ENCODE measurements at places on chromosomes 6 and 20. TPM values are rescaled to one million over a fixed set of nuclear protein-coding genes. Genes with fewer than 3 reads are reported as not detected.

GRCh38 chr20:10367943-10368701, 65.9 kb downstream of the MKKS start:
- no peak for DNase-seq
- no peak overlapping the region for H3K27ac ChIP-seq
- no peaks in the 10 kb centered on the region for H3K36me3 ChIP-seq
- no peak overlapping the region for H3K4me3 ChIP-seq
- no peaks in the 10 kb centered on the region for H3K27me3 ChIP-seq

- no peaks in the 10 kb centered on the region for H3K27me3 ChIP-seq
- no peak for DNase-seq
- H3K4me3 ChIP-seq, result no peak overlapping the region
- no peak overlapping the region for H3K27ac ChIP-seq
- no peaks in the 10 kb centered on the region for H3K4me1 ChIP-seq
- no peaks in the 10 kb centered on the region for H3K36me3 ChIP-seq
Measured at GRCh38 chr6:157629220-157629619, 193.8 kb upstream of the SNX9 start.

GRCh38 chr6:109628158-109629000, 62.6 kb downstream of the AK9 start:
- no peak overlapping the region for H3K27ac ChIP-seq

- DNase-seq, result no peak
- no peak overlapping the region for H3K27ac ChIP-seq
- H3K27me3 ChIP-seq, result no peaks in the 10 kb centered on the region
- no peaks in the 10 kb centered on the region for H3K36me3 ChIP-seq
Measured at GRCh38 chr6:128368213-128368944, 152.0 kb downstream of the PTPRK start.

DNA sequence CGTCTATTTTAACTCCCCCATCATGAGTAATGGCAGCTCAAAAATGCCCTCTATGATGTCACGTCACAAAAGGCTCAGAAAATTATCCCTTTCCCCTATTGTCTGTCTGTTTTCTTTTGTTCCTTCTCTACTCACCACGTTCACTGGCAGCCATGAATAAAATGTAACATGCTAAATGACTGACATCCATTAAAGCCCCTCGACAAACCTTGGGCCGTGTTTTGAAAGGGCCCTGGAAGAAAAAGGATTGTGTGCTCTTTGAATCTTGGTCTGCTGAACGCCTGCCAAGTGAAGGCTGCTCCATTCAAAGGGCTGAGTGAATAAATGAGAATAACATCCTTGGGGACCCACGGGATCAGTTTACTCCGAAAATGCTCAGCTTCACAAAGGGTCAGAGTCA, 118.7 kb downstream of the RPS12 start:
- DNase-seq, result peak; percentile 13
- H3K27me3 ChIP-seq, result peaks cover 31% of the 10 kb centered on the region
- no peaks in the 10 kb centered on the region for H3K36me3 ChIP-seq
- no peaks in the 10 kb centered on the region for H3K4me1 ChIP-seq
- no peak overlapping the region for H3K27ac ChIP-seq

DNA sequence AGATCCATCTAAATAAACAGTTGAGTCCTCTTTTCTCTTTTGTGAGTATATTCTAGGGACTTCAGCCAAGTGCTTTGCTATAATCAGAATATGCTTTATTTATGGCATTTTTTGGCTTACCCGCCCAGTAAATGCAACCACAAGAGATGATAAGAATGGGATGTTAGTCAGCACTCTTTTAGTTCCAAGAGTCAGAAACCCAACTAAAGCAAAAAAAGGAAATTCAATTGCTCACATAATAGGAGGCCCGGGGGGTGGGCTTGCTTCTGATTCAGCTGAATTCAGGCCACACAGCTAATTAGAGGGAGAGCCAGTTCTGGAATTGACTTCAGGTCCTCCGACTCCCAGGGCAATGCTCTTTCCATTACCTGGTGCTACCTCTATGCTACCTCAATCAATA, 250.6 kb downstream of the FARS2 start:
- no peak overlapping the region for H3K4me3 ChIP-seq
- peak; percentile 47 for DNase-seq
- H3K36me3 ChIP-seq, result no peaks in the 10 kb centered on the region
- H3K27me3 ChIP-seq, result no peaks in the 10 kb centered on the region

- no peak for DNase-seq
- H3K4me1 ChIP-seq, result peaks cover 33% of the 10 kb centered on the region
- H3K4me3 ChIP-seq, result no peak overlapping the region
- H3K27ac ChIP-seq, result no peak overlapping the region
Measured at GRCh38 chr6:56372406-56372995, 125.1 kb upstream of the COL21A1 start.

GRCh38 chr6:113856625-113857555, at the start of gene MARCKS:
MARCKS (plus strand) TSS chr6:113857345; CDS start chr6:113857746, 401 bp downstream.
- peaks cover 6% of the 10 kb centered on the region for H3K36me3 ChIP-seq
- DNase-seq, result peak; percentile 95
- no peaks in the 10 kb centered on the region for H3K27me3 ChIP-seq
- peaks cover 11% of the 10 kb centered on the region for H3K4me1 ChIP-seq
- peak within 1 kb of the TSS; percentile 89 for H3K27ac ChIP-seq
- H3K4me3 ChIP-seq, result peak within 1 kb of the TSS; percentile 86

DNA sequence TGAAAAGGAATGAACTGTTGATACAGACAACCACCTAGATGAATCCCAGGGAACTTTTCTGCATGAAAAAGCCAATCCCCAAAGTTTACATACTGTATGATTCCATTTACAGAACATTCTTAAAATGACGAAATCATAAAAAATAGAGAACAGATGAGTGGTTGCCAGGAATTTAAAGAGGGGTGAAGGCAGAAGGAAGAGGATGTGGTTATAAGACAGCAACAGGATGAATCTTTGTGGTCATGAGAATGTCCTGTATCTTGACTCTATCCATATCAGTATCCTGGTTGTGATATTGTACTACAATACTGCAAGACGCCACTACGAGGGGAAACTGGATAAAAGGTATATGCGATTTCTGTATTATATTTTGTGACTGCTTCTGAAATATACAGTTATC, 70.1 kb upstream of the EMILIN3 start:
- no peaks in the 10 kb centered on the region for H3K27me3 ChIP-seq
- H3K36me3 ChIP-seq, result peaks cover 17% of the 10 kb centered on the region
- DNase-seq, result no peak
- H3K4me3 ChIP-seq, result no peak overlapping the region

DNA sequence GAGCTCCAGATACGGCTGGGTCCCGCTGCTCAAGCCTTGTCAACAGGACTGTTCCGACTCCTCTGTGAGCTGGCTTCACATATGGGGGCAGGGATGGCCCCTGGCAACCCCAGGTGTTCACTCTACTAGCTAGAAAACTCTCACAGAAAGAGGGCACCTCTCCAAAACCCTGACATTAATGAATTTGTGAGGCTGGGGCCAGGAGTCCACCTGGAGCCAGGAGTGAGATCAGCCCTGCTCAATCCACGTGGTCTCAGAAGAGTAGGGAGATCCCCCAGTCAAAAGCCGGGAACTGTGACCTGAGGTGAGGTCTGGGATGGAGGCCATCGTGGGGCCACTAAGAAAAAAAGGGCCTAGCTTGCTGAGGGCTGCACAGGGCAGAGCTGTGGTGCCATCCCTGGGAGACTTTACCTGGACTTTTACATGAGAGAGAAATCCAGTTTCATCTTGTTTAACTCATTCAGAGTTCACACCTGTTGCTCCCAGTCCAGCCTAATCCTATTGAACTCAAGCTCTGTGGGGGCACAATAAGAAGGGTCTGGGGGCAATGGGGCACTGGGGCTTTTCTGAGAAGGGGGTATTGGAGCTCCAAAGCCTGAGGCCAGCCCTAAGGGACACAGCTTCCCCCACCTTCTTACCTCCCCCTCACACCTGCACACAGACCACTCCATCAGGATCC, 144.3 kb upstream of the MLN start:
- H3K4me1 ChIP-seq, result no peaks in the 10 kb centered on the region
- no peaks in the 10 kb centered on the region for H3K36me3 ChIP-seq
- no peak for DNase-seq

- peaks cover 4% of the 10 kb centered on the region for H3K4me1 ChIP-seq
- no peaks in the 10 kb centered on the region for H3K36me3 ChIP-seq
- no peak overlapping the region for H3K4me3 ChIP-seq
Measured at GRCh38 chr6:137304020-137304780, 85.0 kb upstream of the IFNGR1 start.

- no peak overlapping the region for H3K4me3 ChIP-seq
- H3K4me1 ChIP-seq, result peaks cover 19% of the 10 kb centered on the region
- no peak overlapping the region for H3K27ac ChIP-seq
- no peaks in the 10 kb centered on the region for H3K27me3 ChIP-seq
Measured at GRCh38 chr20:19775353-19776253, 17.5 kb downstream of the RIN2 start.

DNA sequence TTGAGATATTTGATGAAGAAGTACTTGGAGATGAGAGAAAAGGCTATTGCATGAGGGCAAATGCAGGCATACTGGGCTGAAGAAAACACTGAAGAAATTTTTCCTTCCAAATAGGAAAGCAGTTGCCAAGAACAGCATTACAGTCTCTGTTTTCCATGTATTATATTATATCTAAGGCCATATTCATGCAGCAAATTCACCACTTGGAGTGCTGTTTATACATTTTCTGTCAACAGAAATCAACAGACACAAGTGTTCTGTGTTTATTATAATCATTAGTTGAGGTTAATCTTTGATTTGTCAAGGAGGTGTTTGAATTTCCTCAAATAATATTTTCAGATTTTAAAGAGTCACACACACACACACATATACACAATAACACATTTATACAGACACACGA, 268.8 kb upstream of the PLCB4 start:
- no peaks in the 10 kb centered on the region for H3K4me1 ChIP-seq
- DNase-seq, result no peak
- H3K4me3 ChIP-seq, result no peak overlapping the region
- no peak overlapping the region for H3K27ac ChIP-seq
- H3K27me3 ChIP-seq, result no peaks in the 10 kb centered on the region

DNA sequence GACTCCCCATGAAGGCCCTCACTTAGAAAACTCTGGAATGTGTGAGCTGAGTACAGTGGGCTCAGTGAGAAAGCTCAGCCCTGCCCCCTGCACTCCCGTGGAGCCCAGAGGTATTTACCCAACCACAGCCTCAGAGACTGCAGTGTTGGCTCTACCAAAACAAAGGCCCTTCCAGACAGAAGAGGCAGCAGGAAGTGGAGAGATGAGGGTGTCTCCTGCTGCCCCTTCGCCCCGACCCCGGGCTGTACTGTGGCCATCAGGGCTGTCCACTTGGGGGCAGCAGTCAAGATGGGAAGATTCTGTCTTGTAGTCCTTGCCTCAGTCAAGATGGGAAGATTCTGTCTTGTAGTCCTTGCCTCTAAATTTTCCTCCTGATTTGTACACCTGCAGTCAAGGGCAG, 341.3 kb downstream of the TAF4 start:
- DNase-seq, result no peak
- no peak overlapping the region for H3K27ac ChIP-seq
- H3K4me1 ChIP-seq, result no peaks in the 10 kb centered on the region
- H3K4me3 ChIP-seq, result no peak overlapping the region

DNA sequence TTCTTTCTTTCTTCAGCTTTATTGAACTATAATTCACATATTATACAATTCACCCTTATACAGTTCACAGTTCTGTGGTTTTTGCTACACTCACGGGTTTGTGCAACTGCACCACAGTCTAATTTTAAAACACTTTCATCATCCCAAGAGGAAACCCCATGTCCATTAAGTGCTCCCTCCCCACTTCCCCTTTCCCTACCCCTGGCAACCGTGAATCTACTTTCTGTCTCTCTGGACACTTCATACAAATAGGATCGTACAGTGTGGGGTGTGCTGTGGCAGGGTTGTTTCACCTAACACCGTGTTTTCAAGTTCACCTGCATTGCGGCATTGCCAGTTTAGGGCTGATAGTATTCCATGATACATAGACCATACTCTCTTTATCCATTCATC, 118.8 kb downstream of the PHACTR3 start:
- H3K4me1 ChIP-seq, result no peaks in the 10 kb centered on the region
- no peak overlapping the region for H3K4me3 ChIP-seq
- H3K27me3 ChIP-seq, result no peaks in the 10 kb centered on the region
- no peak for DNase-seq
- H3K36me3 ChIP-seq, result no peaks in the 10 kb centered on the region

DNA sequence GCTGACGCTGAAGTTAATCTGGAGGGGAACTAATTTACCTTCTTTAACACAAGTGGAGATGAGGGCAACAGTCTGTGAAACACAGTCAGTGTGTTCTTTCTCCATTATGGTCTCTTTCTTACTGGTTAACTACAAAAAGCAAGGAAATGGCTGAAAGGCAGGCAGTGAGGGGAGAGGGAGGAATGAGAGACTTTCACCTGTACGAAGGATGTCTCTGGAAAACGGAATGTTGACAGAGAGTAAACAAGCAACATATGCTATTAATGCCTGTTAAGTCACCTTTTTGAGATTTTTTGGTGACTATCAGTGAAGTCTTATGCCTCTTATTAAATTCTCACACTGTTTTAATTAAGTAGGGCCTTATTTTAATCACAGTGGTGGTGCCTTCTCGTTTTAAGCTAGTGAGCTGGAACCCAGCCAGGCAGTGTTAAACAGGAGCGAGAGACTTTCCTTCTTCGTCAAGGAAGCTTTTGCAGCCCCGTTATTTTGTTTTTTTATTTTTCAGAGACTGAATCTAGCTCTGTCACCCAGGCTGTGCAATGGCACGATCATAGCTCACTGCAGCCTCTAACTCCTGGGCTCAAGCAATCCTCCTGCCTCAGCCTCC, 165.6 kb downstream of the ATXN1 start:
- no peak overlapping the region for H3K27ac ChIP-seq
- no peaks in the 10 kb centered on the region for H3K4me1 ChIP-seq

DLK2 gene
- 0.37 TPM for total RNA-seq

SNAP25 gene
- 5.8 TPM for total RNA-seq

SOX18 gene
- total RNA-seq, result 0.70 TPM

CD109 gene
- total RNA-seq, result 8.8 TPM

CLDN20 gene
- total RNA-seq, result not detected

SEC63 gene
- total RNA-seq, result 153 TPM

BEND6 gene
- total RNA-seq, result 5.3 TPM

LY6G6C gene
- 0.80 TPM for total RNA-seq

All from A673 (cell line).